ENCODE measurements at places on chromosomes 4 and X.

GRCh38 chrX:101605728-101606127 lies 12.1 kb downstream of the ARMCX6 start:
- no peak for DNase-seq

GRCh38 chrX:108186811-108187210 lies 95.2 kb downstream of the ATG4A start:
- DNase-seq, result no peak

DNA sequence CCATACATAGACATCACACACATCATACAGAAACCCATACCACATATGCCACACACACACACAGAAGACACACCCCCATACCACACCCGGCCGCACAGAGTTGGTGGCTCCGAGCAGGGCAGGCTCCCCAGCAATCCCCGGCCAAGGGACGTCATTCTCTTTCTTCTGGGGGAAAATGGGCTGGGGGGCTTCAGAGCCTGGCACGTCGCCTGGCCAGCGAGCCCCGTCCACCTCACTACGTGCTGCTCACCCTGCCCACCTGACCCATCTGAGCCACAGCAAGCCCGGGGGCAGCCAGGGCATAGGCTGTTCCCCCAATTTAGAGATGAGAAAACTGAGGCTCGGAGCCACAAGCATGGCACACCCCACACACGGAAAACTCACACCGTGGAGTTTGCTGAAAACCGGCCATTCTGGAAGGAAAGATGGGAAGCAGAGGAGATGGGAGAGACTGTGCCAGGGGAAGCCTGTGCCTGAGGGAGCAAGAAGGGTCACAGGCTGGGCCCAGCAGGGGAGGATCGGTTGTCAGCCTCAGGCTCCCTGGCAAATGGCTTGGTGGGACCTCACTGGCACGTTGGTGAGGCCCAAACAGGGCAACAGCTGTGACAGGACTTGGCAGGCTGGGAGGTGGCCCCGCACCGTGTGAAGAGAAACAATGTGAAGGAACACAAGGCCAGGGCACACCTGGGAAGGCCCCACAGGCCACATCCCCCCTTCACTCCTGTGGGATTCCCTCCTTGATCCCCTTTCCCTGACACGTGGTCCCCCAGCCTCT lies 73.2 kb downstream of the JAKMIP1 start:
- DNase-seq, result no peak

DNA sequence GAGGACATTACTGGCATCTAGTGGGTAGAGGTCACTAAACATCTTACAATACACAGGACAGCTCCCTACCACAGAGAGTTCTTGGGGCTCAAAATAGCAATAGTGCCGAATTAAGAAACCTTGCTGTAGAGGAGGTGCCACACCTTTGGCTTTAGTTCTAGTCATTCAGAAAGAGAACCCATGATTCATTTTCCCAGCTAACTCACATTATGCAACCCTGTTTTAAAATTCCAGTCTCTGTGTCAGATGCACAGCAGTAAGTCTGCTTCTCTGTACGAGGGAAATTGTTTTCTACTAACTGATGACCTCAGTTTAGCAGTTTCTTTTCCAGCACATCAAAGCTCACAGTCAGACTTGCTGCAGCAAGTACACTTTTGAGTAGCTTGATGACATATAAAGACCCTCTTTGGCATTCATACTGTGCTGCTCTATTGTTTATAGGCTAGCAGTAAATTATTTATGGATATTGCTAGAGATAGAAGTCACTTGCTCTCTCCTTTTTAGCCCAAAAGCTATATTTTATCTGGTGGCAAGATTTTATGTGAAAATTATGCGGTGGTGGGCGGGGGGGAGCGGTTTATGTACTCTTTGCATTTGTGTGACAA lies 487.8 kb upstream of the MAGEB18 start:
- no peak for DNase-seq

DNA sequence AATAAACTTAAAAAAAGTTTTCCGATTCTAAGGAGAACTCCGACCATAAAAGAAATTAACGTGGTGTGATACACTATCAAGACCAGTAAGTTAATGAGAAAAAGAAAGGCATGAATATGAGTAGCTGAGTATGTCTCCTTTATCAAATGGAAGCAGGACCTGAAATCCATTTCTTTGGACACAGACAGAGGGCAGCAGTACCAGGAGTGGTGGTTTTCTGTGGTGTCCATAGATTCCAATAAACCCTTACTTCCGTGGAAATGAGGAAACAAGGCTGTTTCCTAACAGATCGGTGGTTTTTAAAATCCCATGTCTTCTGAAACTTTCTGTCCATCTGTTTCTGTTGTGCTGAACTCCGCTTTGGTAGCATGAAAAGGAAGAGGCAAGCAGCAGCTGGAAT lies 128.5 kb upstream of the TSPAN5 start:
- DNase-seq, result no peak

GRCh38 chr4:46390355-46391058 lies 579 bp upstream of the GABRA2 start:
- no peak for DNase-seq

DNA sequence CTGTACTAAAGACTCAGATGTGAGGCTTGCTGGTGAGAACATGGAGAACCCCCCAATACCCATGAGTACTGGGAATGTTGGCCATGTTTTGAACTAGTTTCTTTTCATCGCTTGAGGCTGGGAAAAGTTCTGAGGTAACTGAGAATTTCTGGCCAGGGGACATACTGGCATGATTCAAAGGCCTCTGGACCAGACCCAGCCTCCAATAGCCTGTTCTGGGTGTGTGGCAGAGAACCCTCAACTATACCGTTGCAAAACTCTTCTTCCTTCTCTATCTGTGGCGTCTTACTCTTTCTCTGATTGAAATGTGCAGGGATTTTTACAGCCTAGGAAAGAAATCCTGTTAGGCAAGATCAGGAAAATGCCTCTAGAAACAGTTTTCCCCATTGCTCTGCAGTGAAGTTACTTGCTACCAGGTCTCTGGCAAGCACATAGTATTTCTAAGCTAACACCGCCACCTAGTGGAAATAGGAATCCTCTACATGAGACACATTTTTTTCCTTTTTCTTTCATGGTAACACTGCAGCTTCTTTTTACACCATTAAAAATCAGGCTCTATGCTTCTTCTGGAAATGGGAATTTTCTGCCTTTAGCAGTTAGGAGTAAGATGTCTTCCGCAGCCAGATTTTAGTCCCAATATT lies 170.7 kb upstream of the ZCCHC13 start:
- DNase-seq, result no peak

- DNase-seq, result no peak
These were observed 55.1 kb downstream of the SPATA18 start for GRCh38 chr4:52106191-52106590.

DNA sequence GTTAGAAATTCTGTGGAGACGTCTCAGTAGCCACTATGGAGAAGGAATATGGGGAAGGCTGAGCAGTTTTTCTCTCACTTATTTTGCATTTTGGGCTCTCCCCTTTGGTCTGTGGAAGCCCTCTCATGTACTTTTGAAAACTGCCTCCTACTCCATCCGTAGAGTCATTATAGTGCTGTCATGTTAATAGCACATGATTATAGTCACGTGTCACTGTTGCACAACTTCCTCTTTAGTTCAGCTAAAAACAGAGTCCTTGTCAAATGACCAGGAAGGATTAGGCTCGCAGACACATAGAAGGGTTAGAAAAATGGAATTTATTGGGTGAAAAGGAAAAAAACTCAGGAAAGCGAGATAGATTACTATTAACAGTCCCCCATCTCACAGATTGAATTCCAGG lies 258.2 kb upstream of the CXorf51A start:
- no peak for DNase-seq

GRCh38 chr4:156931267-156931666 lies 40.3 kb downstream of the PDGFC start:
- no peak for DNase-seq

- no peak for DNase-seq
These were observed 137.9 kb downstream of the PJA1 start for GRCh38 chrX:69027181-69028005.

GRCh38 chrX:135484641-135485289 lies 35.7 kb upstream of the INTS6L start:
- DNase-seq, result no peak

GRCh38 chr4:13159041-13159620 lies 325.0 kb downstream of the RAB28 start:
- no peak for DNase-seq

DNA sequence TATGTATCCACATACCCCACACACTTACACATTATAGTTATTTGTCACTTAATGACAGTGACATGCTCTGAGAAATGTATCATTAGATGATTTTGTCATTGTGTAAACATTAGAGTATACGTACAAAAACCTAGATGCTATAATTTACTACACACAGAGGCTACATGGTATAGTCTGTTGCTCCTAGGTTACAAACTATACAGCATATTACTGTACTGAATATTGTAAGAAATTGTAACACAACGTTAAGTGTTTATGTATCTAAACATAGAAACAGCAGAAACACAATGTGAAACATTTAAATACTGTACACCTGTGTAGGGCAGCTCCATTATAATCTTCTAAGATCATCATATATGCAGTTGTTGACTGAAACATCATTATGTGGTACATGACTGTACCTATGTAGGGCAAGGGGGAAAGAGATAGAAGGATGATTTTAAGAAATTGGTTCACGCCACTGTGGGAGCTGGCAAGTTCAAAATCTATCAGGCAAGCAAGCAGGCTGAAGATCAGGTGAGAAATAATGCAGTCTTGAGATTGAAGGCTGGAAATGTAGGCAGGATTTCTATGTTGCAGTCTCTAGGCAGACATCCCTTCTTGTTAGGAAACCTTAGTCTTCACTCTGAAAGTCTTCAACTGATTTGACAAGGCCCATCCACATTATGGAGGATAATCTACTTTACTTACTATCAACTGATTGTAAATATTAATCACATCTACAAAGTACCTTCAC lies 78.0 kb upstream of the CPEB2 start:
- no peak for DNase-seq

- DNase-seq, result no peak
These were observed 38.8 kb downstream of the SEC31A start for GRCh38 chr4:82851885-82852750.

- no peak for DNase-seq
These were observed 1.5 kb downstream of the GRID2 start for GRCh38 chr4:92305148-92305877.

DNA sequence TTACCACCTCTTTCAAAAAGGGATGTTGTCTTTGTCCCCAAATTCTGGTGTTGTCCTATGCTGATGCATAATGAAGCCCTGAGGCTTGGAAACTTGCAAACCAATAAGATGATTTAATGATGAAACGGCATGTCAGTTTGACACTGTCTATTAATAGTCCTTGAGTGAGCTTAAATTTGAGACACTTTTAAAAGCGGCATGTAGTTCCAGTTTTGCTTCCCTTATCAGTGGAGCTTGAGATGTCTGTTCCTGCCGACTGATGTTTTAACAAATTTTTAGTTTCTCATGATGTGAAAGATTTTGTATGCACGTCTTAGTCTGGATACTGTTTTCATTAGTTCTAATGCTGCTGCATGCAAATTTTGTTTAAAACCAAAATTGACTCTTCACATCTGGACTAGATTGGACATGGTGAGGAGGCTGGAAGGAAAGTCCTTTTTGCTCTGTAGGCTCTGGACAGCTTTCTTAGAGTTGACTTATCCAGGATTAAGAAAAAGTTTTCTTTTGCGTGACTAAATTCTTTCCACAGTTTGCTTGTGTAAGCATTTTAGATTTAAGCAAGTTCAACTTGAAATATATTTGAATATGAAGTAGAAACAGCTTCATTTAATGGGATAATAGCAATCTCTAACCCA lies 11.7 kb downstream of the C1GALT1C1 start:
- DNase-seq, result no peak

DNA sequence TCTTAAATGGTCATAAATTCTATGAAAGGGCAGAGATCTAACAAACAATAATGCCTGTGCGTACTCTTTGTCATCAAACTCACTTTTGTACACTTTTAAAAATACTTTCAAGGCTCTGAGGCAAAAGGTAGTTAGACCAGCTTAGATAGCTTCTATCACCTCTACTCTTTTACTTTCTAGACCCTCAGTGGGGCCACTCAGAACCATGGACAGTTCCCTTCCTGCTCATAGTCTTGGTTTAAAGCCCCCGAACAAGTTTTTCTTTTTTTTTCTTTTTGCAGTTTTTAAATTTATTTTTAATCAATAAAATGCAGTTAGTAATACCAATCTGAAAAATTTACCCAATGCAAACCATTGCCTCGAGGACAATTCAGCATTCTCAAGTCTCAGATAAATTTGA lies 460.5 kb upstream of the CNKSR2 start:
- DNase-seq, result no peak

DNA sequence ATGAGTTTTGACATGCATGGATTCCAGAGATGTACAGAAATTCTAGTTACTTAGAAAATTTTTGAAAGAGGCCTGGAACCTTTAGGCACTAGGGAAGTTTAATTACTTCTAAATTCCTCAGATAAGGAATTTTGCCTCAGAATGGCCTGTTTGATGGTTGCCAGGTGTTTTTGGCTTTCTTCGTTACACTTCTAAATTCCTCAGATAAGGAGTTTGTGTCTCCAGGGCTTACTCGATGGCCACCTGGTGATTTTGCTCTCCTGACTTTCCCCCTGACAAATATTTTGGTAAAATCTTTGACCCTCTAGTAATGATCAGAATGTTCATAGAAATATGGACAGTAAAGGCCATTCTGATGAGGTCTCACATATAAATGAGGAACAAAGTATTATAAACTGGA lies 64.3 kb downstream of the BEX3 start:
- DNase-seq, result no peak

DNA sequence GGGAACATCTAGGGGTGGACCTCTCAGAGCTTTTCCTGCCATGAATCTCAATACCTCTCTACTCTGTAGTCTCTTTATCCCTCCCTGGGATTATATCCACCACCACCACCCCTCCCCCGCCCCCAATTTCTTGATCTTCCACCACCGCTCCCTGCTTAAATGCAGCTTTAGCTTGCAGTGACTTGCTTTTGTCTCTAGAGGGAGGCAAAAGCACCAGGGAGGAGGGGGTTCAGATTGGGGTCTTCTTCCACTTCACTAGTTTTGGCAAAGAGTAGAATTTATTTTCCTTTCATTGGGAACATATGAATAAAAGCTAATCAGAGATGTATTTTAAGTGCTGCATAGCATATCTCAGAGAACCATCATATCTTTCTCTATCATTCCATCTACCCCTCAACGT lies 5.5 kb downstream of the ARHGAP36 start:
- DNase-seq, result no peak

GRCh38 chr4:23789762-23790161 lies 100.1 kb downstream of the PPARGC1A start:
- DNase-seq, result no peak

DNA sequence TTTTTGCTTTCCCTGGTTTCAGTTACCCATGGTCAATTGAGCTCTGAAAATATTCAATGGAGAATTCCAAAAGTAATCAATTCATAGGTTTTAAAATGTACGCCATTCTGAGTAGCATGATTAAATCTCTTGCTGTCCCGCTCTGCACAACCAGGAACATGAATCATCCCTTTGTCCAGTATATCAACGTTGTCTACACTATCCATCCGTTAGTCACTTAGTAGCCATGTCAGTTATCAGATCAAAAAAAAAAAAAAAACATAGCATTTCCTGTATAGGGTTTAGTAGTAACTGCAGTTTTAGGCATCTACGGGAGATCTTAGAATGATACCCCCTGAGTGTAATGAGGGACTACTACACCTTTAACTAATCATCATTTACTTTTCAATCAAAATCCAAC lies 15.1 kb downstream of the LAMP2 start:
- no peak for DNase-seq
